ENCODE measurements at places on chromosomes 6 and 20.

DNA sequence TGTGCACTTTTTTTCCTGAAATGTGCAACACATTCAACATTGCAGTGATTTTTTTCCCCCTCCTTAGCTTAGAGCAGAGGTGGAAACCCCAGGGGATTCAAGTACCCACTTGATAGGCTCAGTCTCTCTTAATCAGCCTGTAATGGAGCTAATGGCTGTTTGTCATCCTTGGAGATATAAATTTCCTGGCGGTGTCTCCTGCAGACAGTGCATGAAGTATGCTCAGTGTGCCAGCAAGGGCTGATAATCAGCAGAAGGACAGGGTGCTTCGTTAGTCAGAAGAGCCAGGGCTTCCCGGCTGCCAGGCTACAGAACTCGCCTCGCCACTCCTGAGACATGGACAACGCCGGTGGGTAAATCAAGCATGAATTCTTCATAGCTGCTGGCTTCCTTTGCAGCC, 69.8 kb upstream of the PHACTR2 start:
- DNase-seq: no peak

DNA sequence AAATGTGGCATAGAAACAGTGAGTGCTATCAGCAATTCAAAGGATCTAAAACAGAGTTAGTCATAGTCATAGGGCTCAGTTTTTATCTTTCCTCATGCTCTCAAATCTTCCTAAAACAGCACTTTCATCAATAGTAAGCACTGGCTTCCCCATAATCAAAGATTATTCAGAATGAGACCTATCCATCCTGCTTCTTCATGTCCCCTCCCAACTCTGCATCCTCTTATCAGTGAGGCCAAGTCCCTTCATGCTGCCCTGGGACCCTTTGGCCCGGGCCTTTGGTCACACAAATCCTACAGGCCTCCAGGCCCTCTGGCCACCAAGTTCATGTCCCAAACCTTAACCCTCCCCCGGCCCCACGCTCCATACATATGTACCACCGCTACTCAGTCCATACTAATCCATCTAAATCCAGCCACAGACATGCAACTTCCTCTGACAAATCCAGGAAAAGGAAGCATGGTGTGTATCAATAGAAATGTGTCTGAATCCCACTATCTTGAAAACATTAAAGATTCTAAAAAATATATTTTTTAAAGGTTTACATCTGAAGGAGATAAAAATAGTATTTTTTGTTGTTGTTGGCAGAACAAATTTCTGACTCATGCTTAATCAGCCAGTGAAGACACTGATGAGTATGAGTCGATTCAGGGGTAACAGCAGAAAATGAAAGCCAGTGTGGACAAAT, 143.5 kb downstream of the PDE7B start:
- DNase-seq: no peak

DNA sequence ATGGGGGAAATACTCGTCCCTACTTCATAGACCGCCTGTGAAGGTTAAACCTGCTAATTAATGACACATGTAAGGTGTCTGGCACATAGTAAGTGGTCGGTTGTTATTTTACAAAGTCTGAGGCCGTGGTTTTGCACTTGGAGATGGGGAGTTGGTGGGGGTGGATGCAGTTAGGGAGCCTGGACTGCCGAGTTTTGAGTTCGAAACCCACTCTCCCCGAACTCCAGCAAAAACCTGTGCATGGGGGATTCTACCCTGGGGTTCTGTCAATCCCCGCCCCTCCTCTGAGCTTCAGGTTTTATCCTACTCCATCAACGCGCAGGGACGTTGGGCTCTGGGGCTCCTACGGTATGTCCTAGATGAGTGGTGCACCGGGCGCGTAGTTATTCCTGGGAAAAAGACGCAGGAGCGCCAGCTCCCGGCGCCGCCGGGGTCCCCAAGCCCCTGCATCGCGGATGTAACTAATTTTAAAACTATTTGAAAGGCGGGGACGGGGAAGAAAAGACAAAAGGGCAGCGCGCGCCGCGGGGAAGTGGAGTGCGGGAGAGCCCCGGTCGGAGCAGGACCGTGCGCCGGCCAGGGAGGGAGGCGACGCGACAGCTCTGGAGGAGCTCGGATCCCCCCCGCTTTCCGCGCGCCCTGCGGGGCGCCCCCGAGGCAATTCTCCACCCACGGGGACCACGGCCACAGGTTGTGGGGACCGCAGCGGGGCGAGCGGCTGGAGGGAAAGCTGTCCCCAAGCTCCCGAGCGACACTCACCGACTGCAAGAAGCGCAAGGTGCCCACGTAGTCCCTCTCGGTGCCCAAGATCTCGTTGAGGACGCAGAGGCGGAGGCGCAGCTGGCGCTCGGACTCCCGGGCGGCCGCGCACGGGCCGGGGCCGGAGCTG, 672 bp downstream of the PREX1 start:
- peak; percentile 42 for DNase-seq

DNA sequence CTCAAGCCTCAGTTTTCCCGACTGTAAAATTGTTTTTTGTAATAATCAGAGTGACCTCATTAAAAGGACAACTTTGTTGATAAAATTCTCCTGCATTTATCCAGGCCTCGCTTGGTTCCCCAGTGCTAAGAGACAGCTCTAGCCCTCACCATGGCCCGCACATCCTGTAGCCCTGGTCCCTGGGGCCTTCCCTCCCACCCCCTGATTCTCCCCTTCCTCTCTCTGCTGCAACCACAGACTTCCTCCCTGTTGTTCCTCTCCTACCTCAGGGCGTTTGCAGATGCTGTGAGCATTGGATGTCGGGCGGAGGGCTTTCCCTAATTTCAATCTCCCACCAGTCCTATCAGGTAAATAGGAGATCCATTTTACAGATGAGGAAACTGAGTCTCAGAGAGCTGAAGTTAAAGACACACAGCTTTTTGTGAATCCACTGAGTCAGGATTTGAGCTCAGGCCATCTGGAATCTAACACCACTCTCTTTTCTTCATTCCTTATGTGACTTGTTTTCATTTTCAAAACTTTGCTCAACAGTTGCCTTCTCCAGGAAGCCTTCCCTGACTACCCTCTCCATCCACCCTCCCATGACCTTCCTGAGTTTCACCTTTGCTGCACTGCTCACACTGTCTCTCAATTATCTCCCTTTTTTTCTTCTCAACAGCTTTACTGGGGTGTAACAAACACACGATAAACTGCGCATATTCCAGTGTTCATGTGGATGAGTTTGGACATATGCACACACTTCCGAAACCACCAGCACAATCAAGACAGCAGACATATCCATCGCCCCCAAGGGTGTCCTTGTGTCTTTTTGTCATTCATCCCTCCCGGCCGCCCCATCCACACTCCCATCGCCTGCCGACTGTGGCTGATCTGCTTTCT, 107.1 kb downstream of the CEBPB start:
- no peak for DNase-seq

DNA sequence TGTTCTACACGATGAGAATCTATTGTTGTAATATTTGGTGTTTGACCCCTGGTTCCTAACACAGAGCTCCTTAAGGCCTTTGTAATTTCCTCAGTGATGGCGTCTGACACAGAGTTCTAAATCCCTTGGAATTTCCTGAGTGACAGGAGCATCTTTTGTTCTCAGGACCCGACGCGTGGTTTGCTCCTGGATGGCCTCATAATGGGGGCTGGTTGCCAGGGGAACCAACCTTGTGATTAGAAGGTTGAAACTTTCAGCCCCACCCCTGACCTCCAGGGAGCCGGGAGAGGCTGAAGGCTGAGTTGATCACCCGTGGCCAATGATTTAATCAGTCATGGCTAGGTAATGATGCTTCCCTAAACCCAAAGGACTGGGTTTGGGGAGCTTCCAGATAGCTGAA, 20.5 kb upstream of the ZNF133 start:
- no peak for DNase-seq

DNA sequence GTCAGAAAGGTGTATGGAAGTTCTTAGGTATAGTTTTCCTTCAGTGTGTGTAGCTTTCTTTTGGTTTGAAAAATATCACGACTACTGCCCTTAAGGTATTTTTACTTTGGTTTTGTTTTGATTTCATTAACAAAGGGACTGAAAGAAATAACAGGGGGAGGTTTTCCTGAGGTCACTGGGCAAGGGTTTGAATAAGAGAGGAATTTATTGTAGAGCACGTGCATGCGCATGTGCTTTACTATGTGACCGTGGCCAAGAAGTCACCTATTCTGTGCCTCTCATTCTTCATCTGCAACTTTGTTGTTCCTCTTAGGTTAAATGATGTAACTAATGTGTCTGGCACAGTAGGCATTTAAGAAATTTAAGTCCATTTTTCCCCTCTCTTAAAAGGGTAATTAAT, 4.1 kb upstream of the MAN1A1 start:
- DNase-seq: no peak

DNA sequence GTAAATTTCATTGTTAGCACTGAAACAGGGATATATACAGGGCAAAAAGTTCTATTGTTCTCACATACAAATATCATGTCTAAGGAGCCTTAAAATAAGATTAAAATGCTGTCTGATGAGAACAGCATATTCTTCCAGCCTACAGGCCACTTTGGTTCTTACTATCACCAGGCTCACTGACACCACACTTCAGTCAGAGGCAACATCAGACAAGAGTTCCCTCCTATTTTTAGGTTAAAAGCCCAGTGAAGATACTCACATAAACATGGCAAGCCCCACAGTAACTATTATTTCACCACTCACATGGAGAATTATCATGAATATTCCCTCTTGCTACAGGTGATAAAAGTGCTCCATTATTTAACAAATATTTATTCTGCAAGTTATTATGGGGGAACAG, 175.8 kb downstream of the ISM1 start:
- DNase-seq: no peak

- DNase-seq: no peak
Observed at GRCh38 chr6:132219901-132220300, 181.4 kb downstream of the MOXD1 start.

GRCh38 chr20:4573564-4574355, 147.9 kb upstream of the PRND start:
- DNase-seq: no peak

DNA sequence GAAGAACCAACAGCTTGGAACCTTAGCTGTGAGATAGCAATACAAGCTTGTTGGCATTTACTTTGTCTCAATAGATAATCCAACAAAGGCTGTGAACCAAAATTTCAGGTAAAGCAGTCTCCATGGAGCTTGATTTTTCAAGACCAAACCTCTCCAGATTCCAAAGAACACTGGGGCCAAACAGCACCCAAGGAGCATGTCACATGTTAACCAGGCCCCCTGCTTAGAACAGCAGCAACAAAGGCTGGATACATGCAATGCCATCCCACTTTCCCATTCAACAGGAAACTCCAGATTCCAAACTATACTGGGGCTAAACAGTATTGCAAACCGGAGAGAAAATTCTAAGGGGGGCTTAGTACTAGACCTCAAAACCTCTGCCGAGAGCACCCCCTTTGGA, 15.8 kb upstream of the RNASET2 start:
- no peak for DNase-seq

DNA sequence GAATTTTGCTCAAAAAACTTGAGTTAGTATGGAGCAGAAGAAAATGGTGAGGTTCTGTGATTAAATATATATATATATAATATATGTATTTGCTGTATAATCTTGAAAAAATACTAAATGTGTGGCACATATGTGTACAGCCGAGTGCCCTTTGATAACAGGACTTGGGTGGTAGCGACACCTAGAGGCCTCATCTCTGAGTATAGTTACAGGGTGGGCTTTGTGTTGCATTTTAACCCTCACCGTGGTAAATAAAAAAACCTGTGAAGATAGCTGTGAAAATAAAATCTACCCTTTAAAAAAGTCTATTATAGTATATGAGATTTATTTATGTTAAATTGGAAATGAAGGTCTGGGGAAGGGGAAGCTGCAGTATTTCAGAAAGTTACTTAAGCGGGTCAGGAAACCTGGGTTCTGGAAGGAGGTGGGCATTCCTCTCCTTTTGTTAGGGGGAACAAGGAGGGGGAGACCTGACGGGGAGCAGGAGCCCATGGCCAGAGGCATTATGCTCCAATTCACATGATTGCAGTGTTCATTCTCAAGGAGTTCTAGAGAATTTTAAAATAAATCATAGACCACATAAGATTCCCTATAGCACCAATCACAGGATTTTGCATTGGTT, 82.7 kb downstream of the SH3BGRL2 start:
- peak; percentile 56 for DNase-seq

Data from activated CD4-positive, alpha-beta T cell treated with anti-CD3 and anti-CD28 coated beads for 48 hours (primary cell).